Stimulated activated CD8-positive, alpha-beta memory T cell treated with anti-CD3 and anti-CD28 coated beads, Interleukin-12 subunit alpha, Interleukin-12 subunit beta, amount 100 ng/mL, for 4 hours (primary cell): ENCODE measurements at places on chromosomes 5 and 9.

GRCh38 chr5:137939331-137939730 lies 50.1 kb downstream of the PKD2L2 start:
- DNase-seq, result no peak

- DNase-seq, result no peak
Measured at GRCh38 chr5:77607324-77607723, 31.2 kb downstream of the OTP start.

GRCh38 chr5:20611620-20612019 lies 623.6 kb upstream of the CDH18 start:
- no peak for DNase-seq

DNA sequence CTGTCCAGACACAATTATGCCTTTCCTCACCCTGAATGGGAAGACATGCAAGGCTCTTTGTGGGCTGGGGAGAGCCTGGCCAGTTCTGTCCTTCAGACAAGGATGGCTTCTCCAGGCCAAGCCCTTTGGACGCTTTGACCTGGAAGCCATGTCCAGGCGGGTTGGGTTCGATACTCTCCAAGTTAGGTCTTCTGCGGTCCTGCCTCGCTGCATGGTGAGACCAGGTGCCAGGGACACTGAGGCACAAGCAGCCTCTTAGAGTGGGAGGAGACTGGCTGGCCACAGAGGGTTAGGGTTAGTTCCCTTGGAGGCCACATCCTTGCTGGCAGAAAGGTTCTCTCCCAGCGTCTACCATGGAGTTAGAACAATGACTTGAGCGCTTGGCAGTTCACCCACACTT lies 67.6 kb downstream of the SHB start:
- DNase-seq, result no peak

GRCh38 chr5:157020002-157020401 lies 38.9 kb downstream of the HAVCR1 start:
- DNase-seq, result no peak

DNA sequence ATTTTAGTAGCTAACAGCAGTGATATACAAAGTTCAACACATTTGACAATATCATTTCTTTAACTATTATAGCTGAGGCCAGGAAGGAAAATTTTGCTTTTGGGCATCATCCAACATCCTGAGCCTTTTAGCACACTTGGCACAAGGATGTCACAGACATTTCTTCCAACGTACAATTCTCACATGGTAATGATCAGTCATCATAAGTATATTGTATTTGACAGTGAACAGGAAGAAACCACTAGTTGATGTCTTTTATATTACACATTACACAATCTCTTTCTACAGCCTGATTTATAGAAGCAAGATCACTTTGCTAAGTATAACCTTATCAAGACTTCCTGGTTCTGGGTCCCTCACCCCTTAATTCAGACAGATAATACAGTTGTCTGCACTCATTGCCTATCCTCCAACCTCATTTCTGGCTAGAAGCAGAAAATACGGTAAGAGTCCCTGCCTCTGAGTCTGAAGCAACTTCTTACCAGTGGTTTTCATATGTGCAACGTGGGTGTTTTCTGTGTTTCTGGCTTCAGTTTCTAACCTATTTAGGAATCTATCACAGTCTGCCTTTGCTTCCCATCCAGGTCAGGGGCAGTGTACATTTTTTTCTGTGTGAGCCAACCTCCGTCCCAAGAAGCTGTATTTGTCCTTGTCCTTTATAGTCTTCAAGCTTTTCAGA lies 167.8 kb downstream of the PAM start:
- DNase-seq, result no peak

- no peak for DNase-seq
Measured at GRCh38 chr5:124744170-124744971, 2.1 kb downstream of the ZNF608 start.

DNA sequence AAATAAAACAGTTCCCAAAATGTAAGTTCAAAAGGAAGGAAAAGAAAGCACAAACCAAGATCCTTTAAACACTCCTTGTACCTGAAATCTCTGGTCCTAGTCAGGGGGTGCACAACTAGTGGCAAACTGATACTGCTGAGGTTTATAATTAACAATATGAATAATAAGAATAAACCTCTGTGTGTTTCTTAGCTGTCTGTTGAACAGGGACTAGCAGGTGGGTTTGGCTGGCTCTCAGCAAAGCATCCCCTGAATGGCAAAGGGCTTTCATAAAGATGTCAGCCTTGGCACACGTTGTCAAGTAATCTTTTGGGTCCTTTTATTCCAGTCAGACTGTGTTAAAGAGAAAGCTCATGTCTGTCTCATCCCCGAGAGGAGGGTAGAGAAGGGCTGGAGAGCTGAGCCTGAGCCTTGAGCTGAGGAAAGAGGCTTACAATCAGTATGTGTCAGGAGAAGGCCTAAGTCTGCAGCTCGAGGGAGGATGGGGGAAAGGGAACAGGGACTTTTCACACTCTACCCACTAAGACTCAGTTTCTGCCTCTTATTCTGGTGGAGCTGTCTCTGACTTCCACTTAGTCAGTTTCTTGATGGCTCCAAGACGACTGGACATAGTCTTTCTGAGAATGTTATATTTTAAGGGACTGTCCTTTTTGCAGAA lies 123.0 kb downstream of the GALNT10 start:
- DNase-seq, result no peak

- DNase-seq, result no peak
Measured at GRCh38 chr9:74742191-74742790, 145.4 kb downstream of the TRPM6 start.

DNA sequence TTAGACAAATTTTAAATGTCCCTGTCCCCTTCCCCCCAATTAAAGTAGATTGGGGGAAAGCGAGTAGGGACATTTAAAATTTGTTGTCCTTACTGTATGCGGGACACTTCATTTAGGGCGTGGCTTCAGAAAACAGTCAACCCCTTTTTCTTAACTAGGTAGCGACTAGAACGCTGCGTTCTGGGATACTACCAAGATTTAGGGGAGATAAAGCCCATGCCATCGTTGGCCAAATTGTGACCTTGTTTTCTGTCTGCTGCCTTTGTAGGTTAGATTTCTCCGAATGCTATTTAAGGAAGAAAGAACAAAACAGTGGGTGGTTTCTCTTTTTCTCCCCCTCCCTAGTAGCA lies 1.2 kb downstream of the CKS2 start:
- no peak for DNase-seq

- DNase-seq, result no peak
Measured at GRCh38 chr5:109485030-109485429, 75.3 kb upstream of the PJA2 start.

GRCh38 chr9:3875361-3876132 lies 349.7 kb upstream of the RFX3 start:
- no peak for DNase-seq

DNA sequence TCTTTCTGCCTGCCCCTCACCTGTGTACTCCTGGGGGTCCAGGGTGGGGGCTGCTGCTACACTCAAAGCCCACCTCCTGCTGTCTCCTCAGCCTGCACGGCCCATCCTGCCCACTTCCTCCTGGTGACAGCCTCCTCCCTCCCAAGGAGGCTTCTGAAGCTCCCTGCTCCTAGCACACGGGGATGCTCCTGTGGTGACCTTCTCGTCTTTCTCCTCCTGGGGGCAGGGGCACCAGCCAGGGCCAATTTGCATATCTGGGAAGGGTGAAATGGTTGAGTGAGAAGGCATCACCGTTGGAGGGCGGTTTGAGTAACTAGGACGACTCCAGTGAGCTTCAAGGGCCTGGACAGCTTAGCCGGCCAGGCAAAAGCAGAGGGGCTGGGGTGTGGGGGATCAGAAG lies 51.9 kb upstream of the COL5A1 start:
- no peak for DNase-seq

GRCh38 chr9:91211919-91212318 lies 149.8 kb downstream of the AUH start:
- no peak for DNase-seq

GRCh38 chr5:113218200-113218599 lies 216.6 kb downstream of the TSSK1B start:
- DNase-seq, result no peak

DNA sequence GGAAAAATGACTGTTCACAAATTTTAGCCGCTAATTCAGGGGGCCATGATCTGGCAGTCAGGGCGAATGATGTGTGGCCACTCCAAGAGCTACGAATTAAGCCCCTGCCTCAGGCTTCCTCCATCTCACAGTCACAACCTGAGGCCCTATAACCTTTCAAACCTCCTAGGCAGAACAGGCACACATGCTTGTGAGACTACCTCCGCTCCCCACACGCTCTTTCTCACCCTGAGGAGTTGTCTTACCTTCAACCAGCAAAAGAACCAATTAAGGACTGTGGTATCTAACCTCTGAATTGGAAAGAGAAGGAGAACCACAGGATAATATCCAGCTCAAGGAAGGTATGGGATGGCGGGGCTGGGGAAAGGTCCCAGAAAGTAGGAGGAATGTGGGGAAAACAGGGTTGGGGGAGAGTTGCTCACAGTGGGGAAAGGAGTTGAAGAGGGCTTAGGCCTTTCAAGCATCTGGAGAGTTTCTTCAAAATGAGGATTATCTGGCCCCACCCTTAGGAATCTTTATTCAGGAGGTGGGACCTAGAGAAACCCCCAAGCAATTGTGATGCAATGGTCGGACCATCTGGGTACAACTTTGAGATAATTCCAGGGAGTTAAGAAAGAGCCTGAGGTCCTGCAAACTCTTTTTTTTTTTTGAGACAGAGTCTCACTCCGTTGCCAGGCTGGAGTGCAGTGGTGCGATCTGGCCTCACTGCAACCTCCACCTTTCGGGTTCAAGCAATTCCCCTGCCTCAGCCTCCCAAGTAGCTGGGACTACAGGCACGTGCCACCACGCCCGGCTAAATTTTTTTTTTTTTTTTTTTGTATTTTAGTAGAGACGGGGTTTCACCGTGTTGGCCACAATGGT lies 5.5 kb downstream of the PCDH1 start:
- no peak for DNase-seq

DNA sequence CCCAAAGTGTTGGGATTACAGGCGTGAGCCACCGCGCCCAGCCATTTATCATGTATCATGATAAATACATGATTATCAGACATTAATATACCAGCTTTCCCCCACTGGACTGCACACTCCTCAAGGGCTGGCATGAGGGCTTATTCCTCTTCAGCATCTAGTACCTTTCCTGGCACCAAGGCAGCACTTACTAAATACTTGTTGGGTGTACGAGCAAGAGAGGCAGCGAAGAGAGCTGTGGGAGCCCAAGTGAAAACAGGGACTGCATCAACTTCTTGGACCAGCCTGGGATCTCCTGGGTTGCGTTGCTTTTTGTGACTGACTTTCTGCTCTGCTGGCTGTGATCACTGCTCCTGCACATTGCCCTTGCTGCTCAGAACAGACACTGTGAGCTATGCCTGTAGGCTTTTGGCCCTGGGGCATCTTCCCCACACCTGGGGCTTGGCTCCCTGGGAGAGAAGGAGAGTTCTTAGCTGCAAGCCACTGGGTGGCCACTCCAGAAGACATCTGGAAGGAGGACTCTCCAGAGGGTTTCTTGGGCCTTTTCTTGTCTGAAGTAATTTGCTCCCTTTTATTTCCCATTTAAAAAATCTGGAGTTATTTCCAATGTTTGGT lies 224.3 kb downstream of the NR3C1 start:
- no peak for DNase-seq
